Suppressor macrophage treated with lipopolysaccharide for 4 hours (primary cell): ENCODE measurements at places on chromosomes 12 and 14.

DNA sequence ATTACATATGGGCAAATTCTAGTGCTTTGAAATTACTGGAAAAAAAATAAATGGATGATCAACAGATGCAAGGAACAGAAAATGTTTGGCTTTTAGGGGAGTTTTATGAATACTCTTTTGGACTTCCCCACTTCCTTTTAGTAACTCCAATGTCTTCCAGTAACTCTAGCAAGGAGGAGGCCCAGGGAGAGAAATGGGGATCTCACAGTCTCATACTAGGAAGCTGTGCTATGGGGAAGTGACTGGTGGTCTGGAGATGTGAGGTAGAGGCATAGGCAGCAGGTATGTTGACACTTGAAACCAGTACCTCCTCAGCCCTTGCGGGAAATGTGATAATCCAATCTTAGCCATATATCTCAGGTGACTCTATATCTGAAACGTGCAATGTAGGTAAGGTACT lies 68.1 kb downstream of the CRADD start:
- DNase-seq: peak; percentile 78

- DNase-seq: no peak
Observed at GRCh38 chr14:89489761-89490437, 72.9 kb upstream of the FOXN3 start.

DNA sequence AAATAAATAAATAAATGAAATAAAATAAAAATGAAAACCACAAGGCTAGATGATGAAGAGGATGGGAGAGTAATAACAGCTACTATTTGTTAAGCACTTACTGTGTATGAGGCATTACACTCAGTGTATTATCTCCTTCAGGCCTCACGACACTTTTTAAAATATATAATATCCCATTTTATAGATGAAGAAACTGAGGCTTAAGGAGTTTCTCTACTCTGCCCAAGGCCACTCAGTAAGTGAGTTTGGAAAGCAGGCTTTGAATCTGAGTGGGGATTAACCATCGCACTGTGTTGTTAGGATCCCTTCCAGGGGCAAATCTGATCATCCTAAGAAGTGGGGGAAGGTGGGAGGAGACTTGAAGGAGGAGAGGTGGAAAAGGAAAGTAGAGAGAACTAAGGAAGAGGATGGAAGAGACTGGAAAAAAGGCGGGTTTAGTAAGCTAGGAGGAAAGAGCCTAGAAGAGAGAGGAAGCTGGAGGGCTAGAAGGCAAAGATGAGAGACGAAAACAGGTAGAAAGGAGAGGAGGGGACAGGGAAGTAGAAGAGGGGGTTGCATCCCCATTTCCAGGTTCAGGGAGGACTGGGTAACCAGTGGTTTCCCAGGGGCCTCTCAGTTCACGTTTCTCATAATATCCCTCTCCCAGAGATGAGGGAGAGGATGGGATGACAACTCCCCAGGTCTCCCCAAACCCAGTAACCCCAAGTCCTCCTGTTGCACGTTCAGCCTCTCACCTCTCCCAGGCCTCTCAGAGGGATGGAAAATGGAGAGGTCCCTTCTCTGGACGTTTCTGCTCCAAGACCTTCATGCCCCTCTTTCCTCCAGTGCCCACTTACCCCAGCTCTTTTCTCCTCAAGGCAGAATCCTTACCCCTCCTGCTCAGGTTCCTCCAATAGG lies 1.7 kb downstream of the STAT6 start:
- no peak for DNase-seq

GRCh38 chr12:46382408-46382963 lies 9.9 kb upstream of the SLC38A2 start:
- peak; percentile 48 for DNase-seq

- DNase-seq: no peak
Observed at GRCh38 chr14:75277815-75278421, 710 bp upstream of the FOS start.

- DNase-seq: no peak
Observed at GRCh38 chr12:16523284-16523950, 82.5 kb downstream of the LMO3 start.

DNA sequence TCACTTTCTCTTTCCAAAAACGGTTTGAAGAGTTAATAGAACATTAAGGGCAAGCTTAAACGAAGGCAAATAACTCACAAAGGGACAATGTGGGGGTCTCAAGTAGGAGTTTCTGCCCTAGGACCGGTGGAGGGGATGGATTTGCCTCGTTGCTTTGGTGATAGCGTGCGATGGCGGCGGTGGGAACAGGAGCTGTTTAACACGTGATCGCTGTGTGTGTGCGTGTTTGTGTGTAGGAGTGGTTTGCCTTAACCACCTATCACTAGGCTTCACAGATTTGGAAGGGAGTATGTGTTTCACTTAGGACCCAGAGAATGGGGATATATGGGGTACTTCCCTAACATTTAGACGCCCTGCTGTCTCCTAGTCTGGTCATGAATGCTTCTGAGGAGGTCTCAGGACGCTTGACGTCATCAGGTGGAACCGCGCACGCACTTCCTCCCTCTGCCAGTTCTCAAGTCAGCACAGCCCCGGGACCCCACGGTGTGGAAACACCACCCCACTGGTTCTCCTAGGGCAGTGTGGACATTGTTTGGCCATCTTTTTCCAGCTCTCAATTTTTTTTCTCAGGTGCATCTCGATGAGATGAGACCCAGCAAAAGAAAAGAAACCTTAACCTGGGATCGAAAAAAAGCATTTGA lies 231.2 kb downstream of the ATP23 start:
- no peak for DNase-seq
